ENCODE measurements at places on chromosomes 16 and 17. TPM values are rescaled to one million over a fixed set of nuclear protein-coding genes. Genes with fewer than 3 reads are reported as not detected.
A peak's percentile ranks its signal among the peaks of the same experiment; 100 is the strongest.

Gene NKD1
- total RNA-seq: 1.3 TPM

Gene MBTD1
- total RNA-seq: 10.7 TPM

Gene SLC16A13
- total RNA-seq: 11.8 TPM

DNA sequence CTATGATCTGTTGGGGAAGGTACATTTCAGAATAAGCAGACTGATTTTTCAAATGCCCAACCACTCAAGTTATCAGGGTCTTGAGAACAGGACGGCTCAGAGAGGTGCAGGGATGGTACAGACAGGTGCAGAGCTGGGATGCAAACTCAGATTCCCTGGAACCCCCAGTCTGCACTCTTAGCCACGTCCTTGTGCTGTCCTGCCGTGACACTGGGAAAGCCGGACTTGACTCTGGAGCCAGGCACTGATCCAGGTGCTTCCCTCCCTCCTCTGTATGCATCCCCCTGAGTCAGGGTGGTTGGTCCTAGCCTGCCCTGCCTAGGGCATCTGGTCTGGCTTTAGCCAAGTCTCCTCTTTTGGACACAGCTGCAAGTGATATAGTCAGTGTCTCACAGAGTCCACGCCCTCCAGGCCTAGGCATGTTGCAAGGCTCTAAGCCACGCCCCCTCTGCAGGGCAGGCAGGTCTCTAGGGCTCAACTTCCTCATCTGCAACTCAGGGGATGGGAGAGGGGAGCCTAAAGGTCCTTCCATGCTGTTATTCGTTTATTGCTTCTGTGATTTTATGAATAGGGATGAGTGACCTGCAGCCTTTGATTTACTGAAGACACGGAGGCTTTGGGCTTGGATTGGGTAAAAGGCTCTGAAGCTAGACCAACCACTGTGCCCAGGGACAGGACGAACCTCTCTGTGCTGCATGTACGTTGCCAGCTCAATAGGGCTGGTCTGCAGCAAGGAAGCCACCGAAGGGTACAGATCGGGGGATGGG is 97.3 kb downstream of the SDK2 start:
- peaks cover 5% of the 10 kb centered on the region for H3K4me1 ChIP-seq
- H3K27ac ChIP-seq: no peak overlapping the region
- H3K4me3 ChIP-seq: no peak overlapping the region
- H3K27me3 ChIP-seq: no peaks in the 10 kb centered on the region
- ATAC-seq: no peak
- H3K36me3 ChIP-seq: no peaks in the 10 kb centered on the region

GRCh38 chr17:62587554-62587953 is 39.9 kb upstream of the MRC2 start:
- no peak overlapping the region for H3K4me3 ChIP-seq
- H3K27me3 ChIP-seq: no peaks in the 10 kb centered on the region
- peak overlapping the region; percentile 28 for H3K27ac ChIP-seq
- no peak for ATAC-seq
- H3K36me3 ChIP-seq: peaks cover 86% of the 10 kb centered on the region

DNA sequence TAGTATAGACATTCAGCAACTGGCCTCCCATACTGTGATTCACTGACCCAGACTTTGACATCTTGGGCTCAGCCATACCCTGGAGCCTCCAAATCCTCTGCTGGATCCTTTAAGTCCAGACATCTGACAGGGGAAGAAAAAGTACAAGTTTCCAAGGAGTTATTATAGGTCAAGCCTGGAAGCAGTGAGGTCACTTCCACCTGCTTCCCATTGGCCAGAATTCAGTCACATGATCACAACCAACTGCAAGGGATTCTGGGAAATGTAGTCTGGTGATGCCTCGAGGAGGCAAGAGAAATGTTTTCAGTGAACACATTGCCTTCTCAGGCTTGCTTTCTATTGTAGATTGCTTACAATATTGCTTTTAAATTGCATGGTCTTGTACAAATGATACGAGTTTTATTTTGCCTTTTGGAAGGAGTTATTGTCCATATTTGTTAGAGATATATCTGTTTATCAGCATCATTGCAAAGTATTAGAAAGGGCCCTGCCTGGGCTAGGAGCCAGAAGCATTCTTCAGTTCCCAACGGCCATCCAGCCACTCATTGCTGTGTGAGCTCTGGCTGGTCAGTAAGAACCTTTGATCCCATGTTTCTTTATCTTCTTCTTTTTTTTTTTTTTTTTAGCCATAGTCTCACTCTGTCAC is 696.9 kb downstream of the WWOX start:
- peak; percentile 58 for ATAC-seq
- H3K27ac ChIP-seq: peak overlapping the region; percentile 28
- peak overlapping the region; percentile 60 for H3K4me3 ChIP-seq
- H3K27me3 ChIP-seq: no peaks in the 10 kb centered on the region
- H3K4me1 ChIP-seq: peaks cover 27% of the 10 kb centered on the region

GRCh38 chr16:55001931-55002330 is 71.3 kb downstream of the IRX5 start:
- H3K4me1 ChIP-seq: no peaks in the 10 kb centered on the region
- H3K27me3 ChIP-seq: peaks cover 5% of the 10 kb centered on the region
- H3K27ac ChIP-seq: no peak overlapping the region
- H3K4me3 ChIP-seq: no peak overlapping the region
- no peak for ATAC-seq
- H3K36me3 ChIP-seq: no peaks in the 10 kb centered on the region

DNA sequence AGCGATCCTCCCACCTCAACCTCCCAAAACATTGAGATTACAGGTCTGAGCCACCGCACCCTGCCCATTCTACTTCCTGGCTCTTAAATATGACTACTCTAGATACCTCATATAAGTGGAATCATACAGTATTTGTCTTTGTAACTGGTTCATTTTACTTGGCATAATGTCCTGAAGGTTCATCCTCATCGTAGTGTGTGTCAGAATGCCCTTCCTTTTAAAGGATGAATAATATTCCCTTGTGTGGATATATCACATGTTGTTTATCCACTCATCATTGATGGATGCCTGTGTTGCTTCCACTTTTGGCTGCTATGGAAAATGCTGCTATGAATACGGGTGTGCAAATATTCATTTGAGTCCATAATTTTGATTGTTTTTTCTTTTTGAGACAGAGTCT is 5.7 kb upstream of the CETP start:
- H3K27me3 ChIP-seq: no peaks in the 10 kb centered on the region
- H3K27ac ChIP-seq: no peak overlapping the region
- no peaks in the 10 kb centered on the region for H3K36me3 ChIP-seq
- ATAC-seq: no peak
- no peak overlapping the region for H3K4me3 ChIP-seq

DNA sequence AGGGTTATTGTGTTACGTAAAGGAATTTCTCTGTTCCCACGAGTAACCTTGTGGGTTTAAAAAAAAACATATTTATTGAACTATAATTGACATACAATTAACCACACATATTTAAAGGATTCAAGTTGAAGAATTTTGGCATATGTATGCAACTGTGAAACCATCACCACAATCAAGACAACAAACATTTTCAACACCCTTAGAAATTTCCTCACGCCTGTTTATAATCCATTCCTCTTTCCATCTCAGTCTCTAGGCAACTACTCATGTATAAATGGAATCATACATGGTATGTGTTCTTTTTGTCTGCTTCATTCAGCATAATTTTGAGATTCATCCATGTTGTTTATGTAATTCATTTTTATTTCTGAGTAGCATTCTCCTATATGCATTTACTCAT is 104.0 kb downstream of the MRTFB start:
- H3K4me3 ChIP-seq: no peak overlapping the region
- no peaks in the 10 kb centered on the region for H3K36me3 ChIP-seq
- H3K27me3 ChIP-seq: no peaks in the 10 kb centered on the region

DNA sequence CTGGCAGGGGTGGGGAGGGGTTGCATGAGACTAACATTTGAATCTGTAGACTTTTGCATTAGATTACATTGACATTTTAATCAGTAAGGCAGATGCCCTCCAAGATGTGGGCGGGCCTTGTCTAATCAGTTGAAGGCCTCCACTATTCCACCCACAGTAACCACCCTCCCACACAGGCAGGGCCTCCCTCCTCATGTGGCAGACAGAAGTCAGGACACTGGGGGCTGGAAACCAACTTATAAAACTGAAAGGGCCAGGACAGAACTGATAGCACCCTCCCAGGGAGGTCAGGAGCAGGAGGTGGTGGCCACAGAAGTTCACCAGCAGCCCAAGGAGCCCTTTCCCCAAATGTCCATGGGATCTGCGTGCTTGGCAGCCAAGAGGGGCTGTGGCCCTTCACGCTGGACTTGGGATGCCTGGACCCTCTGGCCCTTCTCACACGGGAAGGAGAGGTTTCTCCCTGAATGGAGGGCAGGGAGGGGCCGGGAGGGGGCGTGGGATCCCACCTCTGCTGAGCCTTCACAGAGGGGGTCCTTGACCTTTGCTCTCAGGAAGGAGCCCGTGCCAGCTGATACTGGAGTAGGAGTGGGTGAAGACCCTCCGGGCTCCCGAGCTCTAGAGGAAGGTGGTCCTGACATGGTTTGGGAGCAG is 4.6 kb downstream of the PYCR1 start:
- H3K4me3 ChIP-seq: no peak overlapping the region
- ATAC-seq: no peak
- peaks cover 18% of the 10 kb centered on the region for H3K36me3 ChIP-seq
- H3K27ac ChIP-seq: no peak overlapping the region
- H3K4me1 ChIP-seq: no peaks in the 10 kb centered on the region

Data from activated T-helper 17 cell treated with anti-CD3 and anti-CD28 coated beads, Interleukin-2, amount 50 U/mL, for 72 hours (primary cell).